Stimulated activated CD4-positive, alpha-beta T cell treated with anti-CD3 and anti-CD28 coated beads, TNF-alpha, amount 100 ng/mL, for 1 hour (primary cell): ENCODE measurements at places on chromosomes 7 and 10.

DNA sequence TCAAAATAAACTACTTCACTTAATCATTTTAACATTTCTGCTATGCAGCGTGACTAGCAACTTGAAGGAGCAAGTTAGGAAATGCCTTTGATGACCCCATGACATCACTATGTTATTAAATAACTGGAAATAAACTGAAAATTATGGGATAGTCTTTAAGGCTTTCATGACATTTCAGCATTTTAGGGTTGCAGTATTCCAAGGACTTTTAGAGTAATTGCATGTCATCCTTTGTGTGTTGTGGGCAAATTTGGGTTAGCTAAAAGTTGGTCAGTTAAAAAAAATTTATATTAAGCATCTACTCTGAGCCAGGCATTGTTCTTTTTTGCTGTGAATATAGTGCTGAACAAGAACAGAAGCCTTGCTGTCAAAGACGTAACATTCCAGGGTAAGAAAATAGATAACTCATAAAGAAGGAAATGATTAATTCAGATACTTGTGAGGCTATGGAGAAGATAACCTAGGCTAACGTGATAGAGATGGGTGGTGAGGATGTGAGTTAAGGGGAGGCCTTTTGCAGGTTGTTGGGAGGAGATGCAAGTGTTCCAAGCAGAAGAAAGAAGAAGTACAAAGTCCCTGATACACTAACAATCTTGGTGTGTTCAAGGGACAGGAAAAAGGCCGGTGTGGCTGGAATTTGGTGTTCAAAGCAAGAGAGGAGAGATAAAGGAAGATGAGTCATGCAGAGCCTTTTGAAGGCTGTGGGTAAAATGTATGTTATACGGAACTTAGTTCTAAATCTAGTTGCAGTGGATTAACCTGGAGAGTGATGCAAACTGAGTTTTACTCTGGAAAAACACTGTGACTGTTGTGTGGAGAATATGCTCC is 610.2 kb downstream of the AUTS2 start:
- DNase-seq: no peak

- no peak for DNase-seq
Observed at GRCh38 chr10:18196806-18197550, 56.8 kb downstream of the CACNB2 start.

DNA sequence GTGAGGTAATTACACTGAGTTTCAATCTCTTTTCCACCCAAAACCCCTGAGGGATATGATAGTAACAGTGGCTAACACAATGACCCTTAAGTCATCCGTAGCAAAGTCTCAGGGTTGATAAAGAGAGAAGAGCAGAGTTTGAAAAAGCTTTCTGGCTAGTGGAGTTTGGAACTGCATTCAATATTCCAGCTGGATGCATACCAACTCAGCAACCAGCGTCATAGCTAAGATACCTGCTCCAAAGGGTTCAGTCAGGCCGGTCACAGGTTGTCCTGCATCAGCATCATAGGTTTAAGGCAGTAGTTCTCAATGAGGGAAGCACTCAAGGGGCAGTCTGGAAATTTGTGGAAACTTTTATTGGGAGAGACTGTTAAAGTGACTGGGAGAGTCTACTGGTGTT is 93.5 kb downstream of the CNOT4 start:
- no peak for DNase-seq

DNA sequence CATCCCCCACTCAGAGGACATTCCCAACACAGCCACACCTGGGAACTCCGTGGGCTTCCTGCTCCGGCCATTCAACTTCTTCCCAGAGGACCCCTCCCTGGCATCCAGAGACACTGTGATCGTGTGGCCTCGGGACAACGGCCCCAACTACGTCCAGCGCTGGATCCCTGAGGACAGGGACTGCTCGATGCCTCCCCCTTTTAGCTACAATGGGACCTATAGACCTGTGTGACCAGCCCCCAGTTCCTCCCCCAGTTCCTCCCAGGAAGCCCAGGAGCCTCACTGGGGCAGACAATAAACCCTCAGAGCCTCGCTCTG is 8.6 kb downstream of the AOC1 start:
- no peak for DNase-seq

DNA sequence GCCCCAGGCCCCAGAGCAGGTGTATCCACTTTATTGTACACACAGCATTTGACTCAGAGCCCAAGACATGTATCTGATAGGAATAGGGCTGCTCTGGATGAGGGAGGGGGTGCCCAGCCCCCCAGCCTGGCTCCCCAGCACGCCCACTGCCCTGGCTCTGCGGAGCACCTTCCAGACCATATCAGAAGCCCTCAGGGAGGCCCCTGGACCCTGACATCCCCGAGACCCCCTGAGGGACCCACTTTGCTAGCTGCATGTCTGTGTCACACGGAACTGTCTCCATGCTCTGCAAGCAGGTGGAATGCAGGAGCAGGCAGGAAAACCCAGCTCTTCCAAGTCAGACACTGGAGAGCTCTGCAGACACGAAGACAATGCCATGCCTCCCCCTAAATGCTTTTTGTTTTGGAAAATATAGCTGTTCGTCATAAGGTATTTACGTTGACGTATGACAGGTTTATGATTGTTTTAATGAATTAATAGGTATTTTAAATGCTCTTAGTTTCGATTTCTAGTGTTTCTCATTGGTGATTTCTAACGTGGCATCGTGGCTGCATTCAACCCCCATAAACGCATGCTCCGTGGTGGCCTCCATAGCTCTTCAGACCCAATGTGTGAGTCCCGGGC is 92.8 kb upstream of the INSIG1 start:
- DNase-seq: no peak

DNA sequence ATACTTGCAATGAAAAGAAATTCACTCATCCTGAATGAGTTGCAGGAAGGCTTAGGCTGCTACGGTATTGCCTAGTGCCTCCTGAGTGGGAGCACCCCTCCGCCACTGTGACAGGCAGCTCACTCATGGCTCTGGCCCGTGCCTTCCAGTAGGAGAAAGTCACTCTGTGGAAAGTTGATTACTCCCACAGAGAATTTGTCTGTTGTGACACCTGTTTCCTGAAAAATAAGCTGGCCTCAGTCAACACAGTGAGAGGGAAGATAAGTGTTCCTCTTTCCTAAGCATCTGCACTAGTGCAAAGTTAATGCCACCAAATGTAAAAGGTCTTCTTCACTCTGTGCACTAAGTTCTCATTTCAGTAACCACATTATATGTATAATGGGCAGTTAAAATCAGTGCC is 158.8 kb upstream of the INHBA start:
- DNase-seq: no peak

DNA sequence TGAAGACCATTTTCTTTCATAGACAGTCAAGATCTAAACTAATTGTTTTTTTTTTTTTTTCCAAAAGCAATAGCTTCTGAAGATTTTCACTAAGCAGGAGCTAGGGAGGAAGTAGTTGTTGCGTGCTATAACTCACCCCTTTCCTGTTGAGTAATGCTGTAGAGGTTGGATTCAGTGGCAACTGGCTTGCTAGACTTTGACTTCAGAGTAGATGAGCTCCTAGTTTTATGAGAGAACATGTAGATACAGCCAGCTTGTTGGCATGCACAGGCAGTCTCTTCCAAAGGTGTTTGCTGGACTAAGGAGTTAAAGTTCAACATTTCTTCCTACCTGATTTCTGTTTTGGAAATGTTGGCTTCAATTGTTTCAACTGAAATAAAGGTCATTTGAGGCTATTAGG is 66.2 kb upstream of the MXI1 start:
- DNase-seq: no peak

- DNase-seq: no peak
Observed at GRCh38 chr7:47719675-47720074, 137.8 kb upstream of the TNS3 start.

- no peak for DNase-seq
Observed at GRCh38 chr10:114359041-114359952, 45.0 kb downstream of the AFAP1L2 start.

GRCh38 chr7:24830440-24831050 is 73.3 kb upstream of the GSDME start:
- no peak for DNase-seq

GRCh38 chr10:129689671-129690071 is 222.6 kb downstream of the MGMT start:
- no peak for DNase-seq

DNA sequence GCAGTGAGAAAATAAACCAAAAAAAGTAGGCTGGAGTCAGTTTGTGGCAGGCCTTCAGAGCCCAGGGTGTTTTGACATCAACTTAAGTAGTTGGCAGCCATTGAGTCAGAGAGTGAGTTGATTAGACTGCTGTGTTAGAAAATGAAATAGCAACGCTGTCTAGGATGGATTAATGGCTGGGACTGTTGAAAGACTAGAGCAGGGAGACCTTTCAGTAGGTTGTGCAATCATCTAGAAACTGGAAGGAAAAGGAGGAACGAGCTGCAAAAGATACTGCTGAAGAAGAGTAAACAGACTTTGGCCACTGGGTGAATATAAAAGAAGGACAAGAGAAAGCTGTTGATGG is 28.6 kb upstream of the TRIL start:
- DNase-seq: no peak

GRCh38 chr7:78383096-78383880 is 584.7 kb downstream of the PHTF2 start:
- no peak for DNase-seq

GRCh38 chr10:69955897-69956740 is 96.5 kb upstream of the MACROH2A2 start:
- no peak for DNase-seq

- DNase-seq: no peak
Observed at GRCh38 chr7:74032624-74033371, 4.8 kb downstream of the ELN start.

- peak; percentile 70 for DNase-seq
Observed at GRCh38 chr7:92833024-92833765, 3.2 kb downstream of the CDK6 start.

- DNase-seq: no peak
Observed at GRCh38 chr7:105677817-105678573, 96.7 kb upstream of the EFCAB10 start.

GRCh38 chr7:51019191-51019844 is 236.6 kb upstream of the GRB10 start:
- no peak for DNase-seq

GRCh38 chr7:86645225-86645608 is 1.5 kb downstream of the GRM3 start:
- no peak for DNase-seq

GRCh38 chr7:71682841-71683781 is 551.2 kb downstream of the GALNT17 start:
- no peak for DNase-seq

DNA sequence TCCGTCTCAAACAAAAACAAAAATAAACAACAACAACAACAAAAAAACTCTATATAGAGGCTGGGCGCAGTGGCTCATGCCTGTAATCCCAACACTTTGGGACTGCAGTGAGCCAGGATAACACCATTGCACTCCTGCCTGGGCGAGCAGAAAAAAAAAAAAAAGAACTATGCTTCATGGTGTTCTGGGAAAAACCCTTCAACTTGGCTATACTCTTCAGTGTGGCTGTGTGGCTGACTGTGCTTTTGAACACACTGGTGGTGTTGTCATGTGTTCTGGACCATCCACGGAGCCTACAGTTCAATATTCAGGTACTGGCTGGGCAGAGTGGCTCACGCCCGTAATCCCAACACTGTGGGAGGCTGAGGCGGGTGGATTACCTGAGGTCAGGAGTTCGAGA is 26.5 kb downstream of the SNX8 start:
- no peak for DNase-seq

- no peak for DNase-seq
Observed at GRCh38 chr10:95277201-95277570, 13.6 kb downstream of the PDLIM1 start.

DNA sequence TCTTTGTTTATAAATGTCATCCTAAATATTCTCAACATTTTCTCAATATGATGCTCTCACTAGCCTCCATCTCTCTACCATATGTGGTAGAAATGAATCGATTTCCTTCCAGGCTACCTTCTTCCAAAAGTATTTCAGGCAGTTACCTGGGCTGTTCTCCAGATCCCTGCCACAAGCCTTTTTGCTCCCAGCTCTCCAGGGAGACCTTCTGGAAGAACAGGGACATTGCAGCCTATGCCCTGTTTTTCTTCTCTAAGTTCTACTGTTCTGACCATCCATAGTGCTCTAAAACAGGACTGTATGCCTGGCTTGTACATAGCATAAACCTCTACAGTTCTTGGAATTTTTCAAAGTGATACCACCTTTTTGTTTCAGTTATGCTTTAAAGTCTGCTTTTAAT is 552.8 kb downstream of the ANKRD7 start:
- DNase-seq: no peak

GRCh38 chr7:80107278-80107677 is 27.4 kb upstream of the GNAI1 start:
- DNase-seq: no peak

- no peak for DNase-seq
Observed at GRCh38 chr10:35611750-35612149, 6.6 kb downstream of the GJD4 start.
